ENCODE measurements at places on chromosomes 11 and 22.
A peak's percentile ranks its signal among the peaks of the same experiment; 100 is the strongest.

DNA sequence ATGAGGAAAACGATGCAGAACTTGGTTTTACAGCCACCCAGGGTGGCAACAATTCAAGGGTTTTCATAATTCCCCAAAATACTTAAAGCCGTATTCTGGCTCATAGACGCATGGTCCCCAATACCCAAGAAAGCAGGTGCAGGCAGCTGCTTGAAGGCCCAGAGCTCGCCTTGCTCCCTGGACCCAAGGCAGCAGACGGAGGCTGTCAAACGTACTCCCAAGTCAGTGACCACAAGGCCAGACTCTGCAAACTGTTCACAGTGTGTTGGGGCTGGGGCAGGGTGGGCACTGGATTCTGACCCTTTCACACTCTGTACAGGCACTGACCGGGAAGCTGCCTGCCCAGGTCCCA lies 21.5 kb downstream of the TMEM184B start:
- DNase-seq = no peak

DNA sequence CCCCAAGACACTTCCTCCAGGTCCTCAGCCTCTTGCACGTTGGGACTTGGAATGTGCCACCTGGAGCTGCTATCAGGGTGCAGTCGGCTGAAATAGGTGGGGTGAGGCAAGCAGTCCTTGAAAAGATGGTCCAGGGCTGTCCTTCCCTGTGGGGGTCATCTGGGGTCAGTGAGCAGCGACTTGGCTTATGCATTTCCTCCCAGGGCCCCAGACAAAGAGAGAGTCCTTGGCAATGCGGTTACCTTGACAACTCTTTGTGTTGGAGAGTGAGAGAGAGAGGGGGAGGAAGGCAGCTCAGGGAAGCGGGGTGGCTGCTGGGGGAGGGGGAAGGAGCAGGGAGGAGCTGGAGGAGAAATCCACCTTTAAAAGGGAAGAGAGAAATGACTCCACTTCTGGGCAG lies 93.8 kb downstream of the MIAT start:
- DNase-seq = no peak

- DNase-seq = no peak
Observed at GRCh38 chr11:94201004-94201465, 72.4 kb downstream of the PANX1 start.

DNA sequence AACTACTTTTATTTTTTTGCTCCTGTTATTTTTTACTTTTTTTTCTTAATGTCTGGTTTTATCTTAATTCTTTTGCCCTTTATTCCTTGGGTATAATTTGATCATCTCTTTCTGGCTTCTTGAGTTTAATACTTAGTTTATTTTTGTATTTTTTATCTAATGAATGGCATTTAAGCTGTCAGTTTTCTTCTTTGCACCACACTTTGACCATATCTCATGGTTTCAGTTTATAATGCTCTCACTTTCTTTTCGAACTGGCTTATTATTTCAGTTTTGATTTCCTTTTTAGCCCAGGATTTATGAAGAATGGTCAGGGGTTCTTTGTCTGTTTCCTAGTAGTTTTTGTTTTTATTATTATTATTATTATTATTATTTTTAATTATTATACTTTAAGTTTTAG lies 48.3 kb downstream of the QSER1 start:
- DNase-seq = no peak

- DNase-seq = peak; percentile 82
Observed at GRCh38 chr11:72683782-72684200, 9.6 kb upstream of the PDE2A start.

- DNase-seq = no peak
Observed at GRCh38 chr11:77039491-77040400, 5.5 kb downstream of the B3GNT6 start.

DNA sequence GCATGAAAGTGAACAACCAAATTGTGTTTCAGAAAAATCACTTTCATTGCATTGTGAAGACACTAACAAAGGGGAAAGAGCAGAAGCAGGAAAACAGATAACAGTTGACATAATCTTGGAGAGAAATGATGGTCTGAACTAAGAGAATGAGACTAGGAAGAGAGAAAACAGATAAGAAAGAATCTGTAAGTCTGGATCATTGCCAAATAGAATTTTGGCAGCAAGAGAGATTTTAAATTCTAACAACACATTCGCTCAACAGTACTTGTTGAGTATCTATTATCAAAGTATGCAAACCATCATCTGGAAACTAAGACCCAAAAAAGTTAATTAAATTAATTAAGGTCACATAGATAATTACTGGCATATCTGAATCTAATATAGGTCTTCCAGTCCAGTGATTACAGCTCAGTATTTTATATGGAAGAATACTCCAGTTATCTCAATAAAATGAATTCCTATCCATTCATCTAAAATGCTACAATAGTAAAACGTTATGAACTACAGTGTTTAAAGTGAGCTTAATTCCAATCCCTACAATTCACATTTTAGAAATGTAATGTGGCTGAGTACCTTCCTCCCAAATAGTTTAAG lies 166.7 kb upstream of the FAT3 start:
- no peak for DNase-seq

GRCh38 chr11:2688381-2689231 lies 11.2 kb downstream of the KCNQ1OT1 start:
- no peak for DNase-seq

GRCh38 chr11:36110668-36111410 lies 167.0 kb downstream of the LDLRAD3 start:
- DNase-seq = no peak

DNA sequence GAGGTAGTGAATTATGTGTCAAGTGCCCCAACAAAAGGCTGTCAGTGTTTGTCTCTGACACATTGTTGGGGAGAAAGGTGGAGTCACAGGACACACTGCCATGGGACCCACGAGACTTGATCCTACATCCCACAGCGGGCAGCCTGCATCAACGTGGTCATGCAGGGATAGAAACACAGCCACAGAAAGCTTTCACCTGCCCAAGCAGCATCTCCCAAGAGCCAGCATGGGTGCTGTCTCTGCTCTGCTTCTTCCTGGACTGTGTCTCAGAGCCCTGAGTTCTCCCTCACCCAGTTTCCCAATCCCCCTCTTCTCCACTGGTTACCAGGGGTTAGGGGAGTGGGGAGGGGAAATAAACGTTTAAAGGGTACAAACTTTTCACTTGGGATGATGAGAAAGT lies 97.2 kb downstream of the VPREB1 start:
- DNase-seq = no peak

- DNase-seq = no peak
Observed at GRCh38 chr11:96257972-96258934, 84.7 kb downstream of the MAML2 start.

DNA sequence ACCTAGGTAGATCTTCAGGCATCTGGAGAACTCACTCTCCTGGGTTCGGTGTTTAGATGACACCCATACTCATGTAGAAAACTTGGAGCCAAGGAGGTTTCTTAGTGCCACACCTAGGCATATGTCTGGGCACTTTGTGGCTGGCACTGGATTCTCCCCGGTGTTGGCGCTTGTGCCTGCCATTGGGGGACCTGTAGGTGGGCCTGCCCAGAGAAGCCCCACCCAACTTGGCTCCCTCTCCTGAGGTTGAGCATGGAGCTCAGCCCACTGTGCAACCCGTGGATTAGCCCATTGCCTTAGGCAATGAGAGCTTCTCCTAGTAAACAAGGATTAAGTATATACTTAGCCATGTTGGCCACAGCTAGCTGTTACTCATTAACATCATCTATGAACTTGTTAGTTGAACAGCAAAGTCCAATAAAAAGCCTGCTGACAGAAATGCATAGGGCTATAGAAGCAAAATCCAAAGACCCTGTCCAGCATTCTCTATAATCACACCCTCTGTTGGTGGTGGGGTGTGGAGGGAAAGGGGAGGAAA lies 335.5 kb upstream of the CHORDC1 start:
- DNase-seq = no peak

DNA sequence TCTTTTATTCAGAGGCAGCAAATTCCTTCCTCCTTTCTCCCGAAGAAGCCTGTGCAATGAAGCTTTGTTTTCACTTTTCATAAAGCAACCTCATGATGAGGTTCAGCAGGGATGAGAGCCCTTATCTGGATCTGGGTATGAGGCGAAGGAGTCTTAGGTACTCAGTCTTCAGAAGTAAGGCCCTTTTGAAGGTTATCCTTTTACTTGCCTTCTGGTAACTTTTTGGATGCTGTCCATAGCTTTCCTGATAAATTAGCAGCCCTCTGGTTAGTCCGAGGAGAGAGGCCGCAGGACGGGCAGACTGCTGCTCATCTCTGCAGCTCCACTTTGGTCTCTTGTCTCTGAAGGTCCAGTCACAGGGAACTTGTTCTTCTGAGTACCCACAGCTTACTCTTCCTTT lies 1.1 kb downstream of the TRIM22 start:
- no peak for DNase-seq

GRCh38 chr11:100562128-100562527 lies 125.0 kb upstream of the ARHGAP42 start:
- DNase-seq = no peak

DNA sequence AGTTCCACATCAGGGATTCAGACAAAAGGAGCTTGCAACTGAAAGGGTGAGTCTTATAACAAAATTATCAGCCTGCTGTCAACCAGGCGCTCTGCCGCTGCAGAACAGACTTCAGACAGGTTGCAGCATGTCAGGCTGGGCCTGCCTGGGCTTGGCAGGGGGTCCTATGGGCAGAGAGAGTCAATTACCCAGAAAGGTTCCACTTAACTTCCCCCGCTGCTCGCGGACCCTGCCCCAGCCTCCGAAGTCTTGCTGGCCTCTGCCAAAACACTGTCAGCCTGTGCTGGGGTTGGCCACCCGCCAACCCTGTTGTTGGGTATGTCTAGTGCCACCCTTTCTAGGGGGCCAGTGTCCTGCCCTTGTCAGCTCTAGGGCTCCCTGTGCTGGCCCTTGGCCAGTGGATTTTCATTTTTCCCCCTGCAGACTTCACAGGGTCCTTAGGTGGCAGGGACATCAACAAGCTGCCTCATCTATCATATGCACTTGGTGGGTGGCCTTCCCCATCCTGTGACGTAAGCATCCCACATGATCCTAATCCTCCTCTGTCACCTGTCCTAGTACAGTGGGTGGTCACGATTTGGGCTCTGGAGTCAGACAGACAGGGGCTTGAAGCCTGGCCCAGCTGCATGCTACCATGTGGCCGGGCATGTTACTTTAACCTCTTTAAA lies 166.5 kb upstream of the CADM1 start:
- DNase-seq = no peak

GRCh38 chr11:111659201-111660115 lies 57.2 kb downstream of the SIK2 start:
- DNase-seq = no peak

GRCh38 chr22:17269224-17269606 lies 50.0 kb upstream of the ADA2 start:
- no peak for DNase-seq

DNA sequence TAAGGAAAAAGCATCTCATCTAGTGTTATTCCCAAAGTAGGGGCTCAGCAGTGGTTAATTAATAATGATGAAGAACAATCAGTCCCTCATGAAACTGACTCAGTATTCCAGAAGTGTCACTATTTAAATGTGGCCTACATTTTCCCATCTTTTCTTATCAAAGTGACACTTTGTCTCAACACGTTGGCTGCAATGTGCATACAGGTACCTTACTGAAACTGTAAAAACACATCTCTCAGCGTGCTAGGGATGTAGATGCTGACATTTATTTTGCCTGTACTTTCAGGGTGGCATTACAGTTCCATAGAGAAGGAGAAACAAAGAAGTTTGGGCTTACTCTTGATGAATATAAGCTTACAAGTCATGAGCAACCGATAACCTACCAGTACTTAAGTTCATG lies 58.3 kb upstream of the FAT3 start:
- no peak for DNase-seq

GRCh38 chr11:76916712-76917111 lies 56.0 kb downstream of the ACER3 start:
- DNase-seq = no peak

DNA sequence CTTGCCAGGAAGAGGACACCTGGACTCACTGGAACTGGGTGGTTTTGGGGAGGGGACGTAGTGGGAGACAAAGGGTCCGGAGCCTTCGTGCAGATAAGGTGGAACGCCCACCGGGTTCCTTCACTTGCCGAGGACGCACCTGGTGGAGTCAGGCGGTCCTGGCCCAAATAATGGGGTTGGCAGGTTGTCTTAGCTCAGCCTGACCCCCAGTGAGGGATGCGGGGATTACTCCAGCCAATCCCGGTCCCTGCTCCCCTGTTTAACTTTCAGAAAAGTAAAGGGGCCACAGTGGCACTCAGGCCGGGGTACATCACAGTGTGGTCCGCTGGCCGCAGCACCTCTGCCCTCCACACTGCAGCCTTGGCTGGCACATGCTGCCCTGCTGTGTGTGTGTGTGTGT lies 18.0 kb downstream of the A4GALT start:
- no peak for DNase-seq

GRCh38 chr11:532527-532985 lies 2.8 kb downstream of the HRAS start:
- DNase-seq = no peak

DNA sequence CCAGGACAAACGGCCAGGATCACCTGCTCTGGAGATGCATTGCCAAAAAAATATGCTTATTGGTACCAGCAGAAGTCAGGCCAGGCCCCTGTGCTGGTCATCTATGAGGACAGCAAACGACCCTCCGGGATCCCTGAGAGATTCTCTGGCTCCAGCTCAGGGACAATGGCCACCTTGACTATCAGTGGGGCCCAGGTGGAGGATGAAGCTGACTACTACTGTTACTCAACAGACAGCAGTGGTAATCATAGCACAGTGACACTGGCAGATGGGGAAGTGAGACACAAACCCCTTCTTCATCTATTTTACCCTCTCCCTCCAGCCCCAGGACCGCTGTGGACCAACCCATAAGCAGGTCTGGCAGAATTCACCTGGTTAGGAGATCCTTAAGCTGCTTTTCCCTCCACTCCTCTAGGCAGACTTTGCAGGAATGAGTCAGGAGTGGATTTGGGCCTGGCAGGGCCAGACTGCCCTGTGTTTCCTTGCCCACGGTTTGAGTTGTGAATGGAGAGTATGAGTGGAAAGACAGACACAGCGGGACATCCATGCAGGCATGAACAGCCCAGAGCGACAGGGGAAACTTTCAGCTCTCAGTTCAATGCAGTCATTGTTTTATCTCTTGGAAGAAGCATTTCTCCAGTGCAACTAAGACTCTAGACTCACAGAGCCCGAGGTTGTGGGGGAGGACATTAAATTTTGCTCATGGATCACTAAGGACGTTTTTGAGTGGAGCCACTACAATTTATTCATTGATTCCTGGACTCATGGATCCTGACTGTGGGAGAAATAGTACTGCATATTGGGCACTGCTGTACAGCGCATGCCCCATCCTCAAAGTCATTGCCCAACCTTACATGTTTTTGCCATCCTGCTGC lies 75.3 kb upstream of the IGLL5 start:
- DNase-seq = no peak

DNA sequence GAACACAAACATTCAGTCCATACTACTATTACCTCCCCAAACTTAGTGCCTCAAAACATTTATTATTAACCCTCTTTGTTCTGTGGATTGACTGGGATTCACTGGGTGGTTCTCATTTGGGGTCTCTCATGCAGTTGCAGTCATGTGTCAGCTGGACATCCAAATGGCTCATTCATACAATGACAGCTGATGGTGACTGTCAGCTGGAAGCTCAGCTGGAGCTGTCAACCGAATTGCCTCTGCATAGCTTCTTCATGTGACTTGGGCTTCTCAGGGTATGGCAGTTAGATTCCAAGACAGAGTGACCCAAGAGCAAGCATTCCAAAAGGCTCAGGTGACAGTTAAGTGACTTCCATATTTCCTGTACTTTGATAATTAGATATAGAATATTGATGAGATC lies 85.2 kb downstream of the CCDC34 start:
- DNase-seq = no peak
